Motor neuron (in vitro differentiated cells): ENCODE measurements at places on chromosomes 5 and 9. TPM values are rescaled to one million over a fixed set of nuclear protein-coding genes. Genes with fewer than 3 reads are reported as not detected.

DNA sequence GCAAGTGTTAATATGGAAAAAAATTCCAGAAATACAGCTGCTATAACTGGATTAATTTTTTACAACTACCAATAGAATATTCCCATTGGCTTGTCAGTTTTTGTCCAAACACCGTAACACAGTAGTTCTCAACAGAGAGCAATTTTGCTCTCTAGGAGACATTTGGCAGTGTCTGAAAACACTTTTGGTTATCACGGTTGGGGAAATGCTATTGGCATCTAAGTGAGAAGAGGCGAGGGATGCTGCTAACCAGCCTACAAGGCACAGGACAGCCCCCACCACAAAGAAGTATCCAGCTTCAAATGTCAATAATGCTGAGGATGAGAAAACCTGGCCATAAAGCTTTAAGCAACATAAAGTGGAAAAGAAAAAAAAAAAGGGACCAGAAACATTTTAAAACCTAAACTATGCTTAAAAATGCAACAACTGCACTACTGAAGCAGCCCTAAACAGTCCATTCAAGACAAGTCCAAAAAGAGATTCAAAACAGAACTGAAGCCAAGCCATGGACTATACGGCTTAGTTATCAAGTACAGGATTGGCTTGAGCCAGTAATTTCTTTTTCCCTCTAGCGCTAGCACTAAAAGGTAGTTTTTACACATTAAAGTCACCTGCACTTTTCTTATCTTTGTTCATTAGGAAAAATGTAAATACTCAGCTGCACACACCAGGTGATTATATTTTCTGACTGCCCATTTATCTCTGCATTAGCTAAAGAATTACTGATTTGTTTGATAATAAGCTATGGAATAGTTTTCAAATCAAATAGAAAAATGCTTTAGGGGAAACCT lies 83.9 kb downstream of the NR3C1 start:
- no peak for ATAC-seq

GRCh38 chr9:107571148-107571547 lies 81.6 kb upstream of the KLF4 start:
- ATAC-seq: no peak

DNA sequence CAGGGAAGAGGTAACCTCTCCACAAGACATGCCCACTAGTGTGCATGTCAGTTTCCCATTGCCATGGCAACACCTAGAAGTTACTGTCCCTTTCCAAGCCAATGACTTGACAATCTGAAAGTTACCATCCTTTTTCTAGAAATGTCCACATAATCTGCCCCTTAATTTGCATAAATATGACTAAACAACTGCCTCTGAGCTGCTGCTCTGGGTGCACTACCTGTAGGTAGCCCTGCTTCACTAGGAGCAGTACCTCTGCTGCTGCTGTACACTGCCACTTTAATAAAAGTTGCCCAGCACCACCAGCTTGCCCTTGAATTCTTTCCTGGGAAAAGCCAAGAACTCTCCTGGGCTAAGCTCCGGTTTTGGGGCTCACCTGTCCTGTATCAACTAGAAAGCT lies 392.4 kb downstream of the NTRK2 start:
- ATAC-seq: no peak

OGN gene
- total RNA-seq: 0.68 and 0.81 TPM in 2 replicates

C5orf58 gene
- 12.2 and 15.0 TPM in 2 replicates for total RNA-seq
